ENCODE measurements at places on chromosomes 7 and 10.

DNA sequence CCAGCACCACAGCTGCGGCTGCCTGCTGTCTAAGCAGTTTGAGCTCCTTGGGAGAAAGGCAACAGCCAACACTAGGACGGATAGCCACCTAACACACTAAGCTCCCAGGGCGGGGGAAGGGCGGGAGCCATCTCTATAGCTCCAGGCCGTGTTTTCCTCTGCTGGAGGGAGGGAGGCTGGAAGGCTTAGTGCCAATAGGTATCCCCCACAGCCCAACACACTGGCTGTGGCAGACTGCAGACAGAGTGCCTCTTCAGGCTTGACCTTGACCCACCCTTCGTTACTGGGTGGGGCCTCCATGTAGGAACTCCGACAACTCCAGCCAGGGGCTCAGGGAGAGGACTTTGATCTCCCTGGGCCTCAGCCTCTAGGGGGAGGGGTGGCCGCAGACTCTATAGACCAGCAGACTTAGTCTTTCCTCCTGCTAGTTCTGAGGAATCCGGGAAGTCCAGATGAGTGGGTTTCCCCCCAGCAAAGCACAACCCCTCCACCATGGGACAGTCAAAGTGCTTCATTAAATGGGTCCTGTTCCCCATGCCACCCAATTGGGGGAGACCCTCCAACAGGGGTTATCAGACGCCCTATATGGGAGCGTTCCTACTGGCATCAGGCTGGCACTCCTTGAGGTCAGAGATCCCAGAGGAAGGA, 314.4 kb upstream of the MKI67 start:
- DNase-seq = no peak

- no peak for DNase-seq
These were observed 76.5 kb downstream of the INSYN2A start for GRCh38 chr10:127119936-127120335.

- DNase-seq = no peak
These were observed 231.4 kb downstream of the GRID1 start for GRCh38 chr10:86135191-86135590.

- DNase-seq = no peak
These were observed 42.7 kb upstream of the STEAP1B start for GRCh38 chr7:22542669-22543068.

DNA sequence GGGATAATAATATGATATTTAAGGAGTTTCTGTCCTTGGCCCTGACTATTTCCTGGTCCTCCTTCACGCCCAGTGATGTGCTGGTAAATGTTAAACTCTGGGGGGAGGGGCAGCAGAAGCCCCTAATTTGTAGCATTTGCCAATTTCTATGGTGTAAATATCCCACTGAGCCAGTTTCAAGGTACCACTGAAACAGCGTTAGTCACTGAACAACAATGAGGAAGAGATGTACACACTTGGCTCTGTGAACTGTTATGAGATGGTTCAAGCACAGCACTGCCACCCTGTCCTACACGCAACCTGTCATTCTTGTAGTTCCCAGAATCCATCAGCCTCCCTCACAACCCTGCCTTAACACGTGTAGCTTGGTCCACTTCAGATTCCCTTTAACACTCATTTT, 39.8 kb downstream of the MET start:
- no peak for DNase-seq

GRCh38 chr7:46256870-46257661, 336.0 kb upstream of the IGFBP3 start:
- DNase-seq = no peak

DNA sequence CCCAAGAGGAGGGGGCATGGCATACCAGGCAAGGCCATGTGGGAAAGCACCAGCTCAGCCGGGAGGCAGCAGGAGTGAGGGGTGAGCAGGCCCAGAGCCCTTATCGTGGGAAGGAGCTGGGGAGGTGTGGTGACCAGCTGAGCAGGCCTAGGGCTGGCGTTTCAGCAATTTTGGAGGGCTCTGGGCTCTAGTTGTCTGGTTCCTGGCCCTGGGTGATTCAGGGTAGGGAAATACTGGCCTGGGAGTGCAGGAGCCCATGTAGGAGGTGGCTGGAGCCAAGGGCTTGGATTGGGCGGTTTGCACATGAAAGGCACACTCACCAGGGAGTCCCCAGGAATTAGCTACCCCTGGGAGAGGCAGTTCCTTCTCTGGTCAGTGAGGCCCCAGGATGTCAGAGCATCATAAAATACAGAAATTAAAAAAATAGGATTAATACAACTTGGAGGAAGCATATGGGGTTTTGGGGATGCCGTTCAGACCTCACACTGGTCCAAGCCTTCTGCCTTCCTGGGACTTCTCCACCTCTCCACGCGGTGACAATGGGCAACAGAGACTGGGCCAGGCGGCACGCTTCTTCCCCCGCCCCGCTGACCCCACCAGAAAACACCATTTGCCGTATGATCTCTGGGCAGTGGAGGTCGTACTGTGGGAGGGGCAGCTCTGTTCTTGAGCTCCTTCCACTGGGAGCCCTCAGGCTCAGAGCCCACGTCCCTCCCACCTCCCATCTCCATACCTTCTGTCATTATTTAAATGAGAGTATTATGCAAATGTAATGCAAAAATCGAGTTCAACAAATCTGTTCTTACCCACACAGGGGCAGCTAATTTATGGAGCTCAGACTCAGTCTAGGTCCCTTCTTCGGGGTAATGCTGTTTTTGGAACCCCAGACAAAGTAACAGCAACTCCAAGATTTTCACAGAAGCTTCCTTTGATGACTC, 133.0 kb upstream of the FAM20C start:
- DNase-seq = no peak

DNA sequence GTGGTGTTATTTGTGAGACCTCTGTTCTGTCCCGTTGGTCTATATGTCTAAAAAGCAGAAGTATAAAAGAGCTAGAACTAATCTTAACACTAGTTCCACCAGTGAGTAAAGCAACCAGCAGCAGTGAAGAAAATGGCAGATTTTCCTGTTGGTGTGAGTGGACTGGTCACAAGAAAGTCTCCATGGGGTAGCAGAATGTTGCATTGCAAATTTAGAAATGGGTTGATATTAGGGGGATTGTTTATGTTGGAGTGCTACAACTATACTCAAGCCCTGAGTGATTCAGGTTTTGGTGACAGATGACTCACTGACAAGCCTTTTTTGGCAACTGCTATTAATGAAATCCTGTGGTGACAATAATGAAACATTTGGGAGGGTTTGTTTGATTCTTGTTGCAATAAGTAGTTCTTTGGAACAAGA, 5.6 kb downstream of the AVL9 start:
- DNase-seq = no peak

DNA sequence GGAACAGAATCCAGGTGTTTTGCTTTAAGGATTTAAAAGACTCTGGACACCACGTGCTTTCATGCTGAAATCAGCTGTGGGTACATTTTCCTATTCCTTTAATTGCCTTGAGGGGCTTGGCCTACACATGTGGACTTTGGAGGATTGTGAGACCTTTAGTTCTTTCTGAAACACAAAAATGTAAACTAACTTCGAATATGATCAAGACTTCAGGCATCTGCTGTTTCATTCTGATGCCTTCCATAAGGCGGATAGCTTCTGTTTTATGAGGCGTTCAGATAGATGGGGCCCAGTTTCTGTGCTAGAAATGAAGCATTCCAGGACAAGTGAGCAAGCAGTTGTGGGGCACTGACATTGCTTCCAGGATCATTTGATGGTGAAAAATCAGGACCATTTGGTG, 1.5 kb upstream of the NOBOX start:
- DNase-seq = no peak

DNA sequence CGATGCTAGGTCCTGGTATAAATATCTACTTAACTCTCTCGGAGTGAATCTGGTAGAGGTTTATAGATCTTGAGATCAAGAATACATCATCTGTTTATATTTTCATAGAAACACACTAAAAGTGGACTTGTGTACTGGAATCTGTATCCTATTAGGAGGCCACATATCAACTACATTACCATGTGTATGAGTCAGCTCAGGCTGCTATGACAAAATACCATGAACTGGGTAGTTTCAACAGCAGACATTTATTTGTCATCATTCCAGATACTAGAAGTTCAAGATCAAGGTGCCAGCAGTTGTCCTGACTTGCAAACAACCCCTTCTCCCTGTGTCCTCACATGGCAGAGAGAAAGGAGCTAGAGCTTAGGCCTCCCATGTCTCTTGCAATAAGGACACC, 113.9 kb upstream of the PFKP start:
- no peak for DNase-seq

DNA sequence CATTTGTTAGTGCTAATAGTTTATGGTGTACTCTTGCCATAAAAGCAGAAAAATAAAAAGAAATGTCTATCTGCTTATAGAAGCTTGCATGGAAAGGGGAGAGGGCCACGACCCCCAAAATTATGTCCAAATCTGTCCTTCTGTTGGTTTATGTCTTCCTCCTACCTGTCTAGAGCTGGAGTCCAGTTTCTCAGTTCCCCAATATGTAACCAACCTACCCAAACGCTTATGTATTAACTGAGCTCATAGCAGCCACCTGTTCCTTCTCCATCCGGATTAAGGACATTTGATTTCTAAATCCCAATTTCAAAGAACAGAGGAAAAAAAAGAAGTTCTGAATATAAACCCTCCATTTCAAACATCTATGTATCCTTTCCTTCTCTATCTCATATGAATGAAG, 30.3 kb upstream of the TPK1 start:
- no peak for DNase-seq

GRCh38 chr10:87925570-87925969, 62.1 kb downstream of the PTEN start:
- no peak for DNase-seq

DNA sequence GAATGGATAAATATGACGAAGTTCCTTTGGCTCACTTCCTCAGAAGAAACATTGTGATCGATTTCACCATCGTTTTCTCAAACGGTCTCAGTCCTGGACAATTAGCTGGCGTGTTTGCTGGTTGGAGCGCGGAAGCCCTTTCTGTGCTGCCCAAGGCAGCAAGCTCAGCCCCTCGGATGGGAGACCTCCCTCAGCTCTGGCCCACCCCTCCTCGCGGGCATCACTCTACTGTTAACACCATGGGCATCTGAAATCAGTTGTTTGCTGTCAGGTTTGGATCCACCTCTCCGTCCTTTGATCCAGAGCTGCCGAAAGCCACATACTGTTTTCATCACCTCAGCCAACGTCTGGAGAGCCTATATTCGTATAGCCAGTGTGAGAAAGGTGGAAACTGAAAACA, 68.2 kb downstream of the C10orf143 start:
- no peak for DNase-seq

GRCh38 chr10:46227571-46227935, 59.2 kb upstream of the ANTXRL start:
- DNase-seq = no peak

GRCh38 chr7:27211764-27212204, 11.9 kb upstream of the HOXA13 start:
- no peak for DNase-seq

GRCh38 chr10:117519286-117519685, 23.3 kb upstream of the EMX2 start:
- DNase-seq = no peak

- no peak for DNase-seq
These were observed 68.1 kb downstream of the EXOC6 start for GRCh38 chr10:92916433-92916832.

DNA sequence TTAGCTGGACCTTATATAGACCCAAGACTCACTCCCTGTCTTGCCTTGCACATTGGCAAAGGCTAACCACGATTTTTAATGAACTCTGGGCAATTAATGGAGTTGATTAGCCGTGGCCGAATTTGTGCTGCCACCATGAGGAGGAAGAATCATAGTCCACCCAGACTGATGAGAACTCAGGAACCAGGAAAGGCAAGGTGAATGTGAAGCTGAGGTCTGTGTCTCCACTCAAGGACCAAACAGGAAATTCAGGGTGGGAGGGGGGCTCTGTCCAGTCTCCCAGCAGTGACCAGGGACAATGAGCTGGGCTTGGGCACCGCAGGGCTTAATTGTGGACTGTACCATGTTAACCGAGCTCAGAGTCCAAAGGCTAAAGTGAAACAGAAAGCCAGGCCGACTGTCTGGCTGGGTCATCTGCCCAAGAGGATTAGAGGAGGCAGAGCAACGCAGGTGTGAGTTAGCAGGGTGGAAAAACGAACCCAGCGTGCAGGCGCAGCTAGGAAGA, 127.0 kb upstream of the JCAD start:
- no peak for DNase-seq

GRCh38 chr10:49734676-49735075, 27.4 kb downstream of the OGDHL start:
- no peak for DNase-seq

- no peak for DNase-seq
These were observed 131.5 kb downstream of the OAT start for GRCh38 chr10:124287071-124287685.

DNA sequence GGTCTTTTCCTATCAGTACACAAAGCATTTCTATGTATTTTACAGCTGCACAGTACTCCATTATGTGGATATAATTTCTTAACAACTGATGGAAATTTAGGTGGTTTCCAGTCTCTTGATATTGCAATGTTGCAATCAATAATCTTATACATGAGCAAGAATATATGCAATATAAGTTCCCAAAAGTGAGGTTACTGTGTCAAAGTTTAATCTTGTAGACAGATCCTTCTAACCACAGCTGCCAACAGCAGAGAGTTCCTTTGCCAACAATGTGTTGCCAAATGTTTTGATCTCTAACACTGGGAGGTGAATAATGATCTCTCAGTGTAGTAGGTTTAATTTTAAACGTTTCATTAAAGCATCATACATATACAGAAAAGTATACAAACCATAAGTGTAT, 54.5 kb downstream of the CUL2 start:
- DNase-seq = no peak

All from stimulated activated CD4-positive, alpha-beta T cell treated with anti-CD3 and anti-CD28 coated beads, TNF-alpha, amount 100 ng/mL, for 4 hours (primary cell).